Posterior vena cava (tissue), 2 donors: ENCODE measurements at places on chromosomes 5 and 9. TPM values are rescaled to one million over a fixed set of nuclear protein-coding genes. Genes with fewer than 3 reads are reported as not detected.

- DNase-seq, result no peak
Measured at GRCh38 chr5:88846434-88846833, 36.5 kb downstream of the MEF2C start.

- no peak for DNase-seq
Measured at GRCh38 chr9:16885931-16886330, 15.5 kb upstream of the BNC2 start.

Gene OCLN
- 1.9 TPM for total RNA-seq

Gene ADAMTS13
- 1.8 TPM for total RNA-seq

Gene CFAP157
- 0.14 TPM for total RNA-seq

- DNase-seq, result no peak
Measured at GRCh38 chr9:96149533-96150280, 152.3 kb downstream of the HSD17B3 start.

DNA sequence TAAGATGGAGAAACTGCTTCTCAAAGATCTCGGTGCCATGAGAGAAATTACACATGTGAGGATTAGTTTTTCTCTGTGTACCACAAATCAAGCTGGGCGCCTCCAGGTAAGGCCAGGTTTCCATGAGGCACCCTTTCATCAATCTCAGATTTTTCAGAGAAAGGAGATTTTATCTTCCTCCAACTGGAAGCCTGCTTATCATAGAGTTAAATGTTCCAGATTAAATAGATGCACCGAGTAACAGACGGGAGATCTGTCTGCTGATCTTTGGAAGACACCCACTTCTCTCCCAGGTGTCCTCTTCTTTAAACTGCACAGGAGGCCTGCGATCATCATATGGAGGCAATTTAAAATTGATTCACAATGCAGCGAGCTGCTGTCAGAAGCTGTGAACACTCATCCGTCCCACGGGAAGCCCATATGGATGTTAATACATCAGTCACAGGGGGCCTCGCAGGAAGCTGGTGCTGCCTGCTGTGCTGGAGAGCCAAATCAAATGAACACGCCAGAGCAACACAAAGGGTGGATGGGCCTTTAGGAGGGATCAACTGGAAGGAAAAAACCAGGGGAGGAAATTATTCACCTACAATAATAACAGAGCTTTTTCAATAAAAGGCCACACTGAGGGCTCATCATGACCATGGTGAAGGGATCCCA lies 93.3 kb downstream of the TLE1 start:
- DNase-seq, result no peak

DNA sequence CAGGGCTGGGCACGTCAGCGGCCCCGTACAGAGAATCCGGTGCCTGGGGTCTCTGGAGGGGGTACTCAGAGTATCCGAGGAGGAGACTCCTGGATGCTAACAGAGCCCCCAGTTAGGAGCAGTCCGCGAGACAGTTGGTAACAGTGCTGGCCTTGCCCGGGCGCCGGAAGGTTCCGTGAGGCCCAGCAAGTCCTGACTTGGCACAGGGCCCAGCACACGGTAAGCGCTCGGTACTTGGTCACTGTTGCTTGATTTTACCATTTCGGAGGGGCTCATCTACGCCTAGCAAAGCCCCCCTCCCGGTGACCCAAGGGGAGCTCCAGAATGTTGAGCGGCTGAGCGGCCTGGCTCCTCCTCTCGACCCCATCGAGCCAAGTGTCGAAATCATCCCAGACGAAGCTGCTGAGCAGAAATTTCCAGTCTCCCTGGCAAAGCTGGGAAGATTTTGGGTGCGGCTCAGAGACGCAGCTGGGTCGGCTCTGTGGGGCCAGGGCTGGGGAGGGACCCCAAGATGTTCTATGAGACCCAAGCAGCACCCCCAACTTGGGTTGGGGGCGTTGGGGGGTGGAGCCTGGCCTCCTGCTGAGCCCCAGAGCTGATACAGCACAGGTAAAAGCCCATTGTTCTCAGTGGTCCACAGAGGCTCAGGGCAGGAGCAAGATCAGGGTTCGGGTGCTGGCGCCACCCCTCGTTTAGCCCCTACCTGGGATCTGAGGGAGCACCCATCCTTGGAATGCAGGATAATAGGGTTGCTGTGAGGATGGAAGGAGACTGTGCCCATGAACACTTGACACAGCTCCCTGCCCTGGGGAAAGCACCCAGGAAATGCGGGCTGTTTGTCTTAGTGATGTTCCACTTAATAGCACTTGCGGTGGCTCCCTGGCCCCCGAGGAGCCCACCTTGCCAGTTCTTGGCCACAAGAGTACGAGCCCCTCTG lies 137.2 kb downstream of the C9orf50 start:
- peak; percentile 96 for DNase-seq

Gene MAPKAP1
- 56.1 TPM for total RNA-seq

Gene IGFBPL1
- total RNA-seq, result 2.7 TPM

Gene RANBP3L
- total RNA-seq, result 0.76 TPM

DNA sequence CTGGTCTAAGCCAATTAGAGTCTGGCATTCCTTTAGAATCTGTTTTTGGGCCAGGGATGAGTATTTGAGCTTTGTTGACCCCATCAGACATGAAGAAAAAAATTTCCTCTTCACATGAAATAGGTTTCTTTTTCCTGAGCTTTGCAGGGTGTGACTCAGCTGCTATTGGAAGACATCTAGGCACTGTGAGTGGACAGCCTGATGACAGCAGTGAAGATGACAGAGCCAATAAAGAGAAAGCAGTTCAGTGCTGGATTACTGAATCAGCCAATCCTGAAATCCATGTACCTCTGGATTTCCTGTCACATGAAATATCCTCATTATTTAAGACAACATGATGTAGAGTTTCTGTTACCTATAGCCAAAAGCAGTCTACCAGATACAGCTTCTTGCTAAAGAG lies 51.3 kb upstream of the GRIA1 start:
- DNase-seq, result no peak

DNA sequence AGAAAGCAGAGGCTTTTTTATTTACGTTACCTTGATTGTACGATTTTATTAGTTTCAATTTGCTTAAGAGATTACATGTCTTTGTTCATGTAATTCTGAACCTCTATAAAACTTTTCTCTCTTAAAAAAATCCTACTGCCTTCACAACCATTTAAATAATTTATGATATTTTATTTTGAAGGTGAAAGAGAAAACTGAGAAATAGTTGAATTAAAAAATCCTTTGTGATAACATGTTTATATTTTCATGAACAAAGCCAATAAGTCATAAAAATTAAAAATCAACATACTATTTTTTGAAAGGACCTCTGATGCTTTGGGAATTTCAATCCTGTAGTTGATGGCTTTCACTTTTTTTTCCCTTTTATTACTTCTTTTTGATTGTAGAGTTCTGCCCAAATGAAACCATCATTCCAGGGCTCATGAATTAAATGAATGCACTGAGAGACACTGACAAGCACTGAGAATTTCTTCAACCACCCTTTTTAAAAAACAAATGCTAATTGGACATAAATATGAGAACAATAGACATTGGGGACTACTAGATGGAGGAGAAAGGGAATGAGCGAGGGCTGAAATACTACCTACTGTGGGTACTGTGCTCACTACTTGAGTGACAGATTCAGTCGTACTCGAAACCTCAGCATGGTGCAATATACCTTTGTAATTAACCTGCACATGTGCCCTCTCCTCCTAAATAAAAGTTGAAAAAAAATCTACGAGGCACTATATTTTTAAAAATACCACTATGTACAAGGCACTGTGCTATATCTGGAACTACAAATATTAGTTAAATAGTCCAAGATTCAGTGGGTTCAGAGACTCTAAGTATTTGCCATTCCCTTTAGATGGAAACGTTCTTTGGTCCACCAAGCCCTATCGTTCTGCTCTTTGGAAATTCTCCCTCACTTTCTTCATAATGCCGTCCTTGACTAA lies 5.9 kb downstream of the CDKN2A start:
- DNase-seq, result no peak

Gene LYSMD3
- total RNA-seq, result 31.1 TPM

GRCh38 chr5:26239588-26239987 lies 798.8 kb downstream of the CDH9 start:
- no peak for DNase-seq

Gene SLC6A18
- total RNA-seq, result not detected

Gene COL27A1
- 6.7 TPM for total RNA-seq

Gene HSPA9
- 141 TPM for total RNA-seq

GRCh38 chr9:89801742-89802670 lies 197.2 kb downstream of the GADD45G start:
- DNase-seq, result peak; percentile 25

DNA sequence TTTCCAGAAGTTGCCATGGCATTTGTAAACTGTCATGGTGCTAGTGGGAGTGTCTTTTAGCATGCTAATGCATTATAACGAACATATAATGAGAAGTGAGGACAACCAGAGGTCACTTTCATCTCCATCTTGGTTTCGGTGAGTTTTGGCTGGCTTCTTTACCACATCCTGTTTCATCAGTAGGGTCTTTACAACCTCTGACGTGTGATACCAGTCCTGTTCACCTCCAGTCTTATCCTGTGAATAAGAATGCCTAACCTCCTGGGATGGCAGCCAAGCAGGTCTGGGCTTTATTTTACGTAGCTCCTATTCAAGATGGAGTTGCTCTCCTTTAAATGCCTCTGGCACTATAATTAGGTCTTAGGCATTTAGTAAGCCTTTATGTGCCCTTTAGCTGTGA lies 20.4 kb upstream of the RFK start:
- no peak for DNase-seq

GRCh38 chr5:77973253-77973609 lies 197.1 kb upstream of the TBCA start:
- DNase-seq, result no peak

- DNase-seq, result peak; percentile 84
Measured at GRCh38 chr5:75052192-75053053, at the start of gene GCNT4. Gene GCNT4, minus strand, starts transcription at chr5:75052558. Its CDS starts 22,521 bp downstream, at chr5:75030037.

- no peak for DNase-seq
Measured at GRCh38 chr5:84265130-84265529, 119.5 kb downstream of the EDIL3 start.

DNA sequence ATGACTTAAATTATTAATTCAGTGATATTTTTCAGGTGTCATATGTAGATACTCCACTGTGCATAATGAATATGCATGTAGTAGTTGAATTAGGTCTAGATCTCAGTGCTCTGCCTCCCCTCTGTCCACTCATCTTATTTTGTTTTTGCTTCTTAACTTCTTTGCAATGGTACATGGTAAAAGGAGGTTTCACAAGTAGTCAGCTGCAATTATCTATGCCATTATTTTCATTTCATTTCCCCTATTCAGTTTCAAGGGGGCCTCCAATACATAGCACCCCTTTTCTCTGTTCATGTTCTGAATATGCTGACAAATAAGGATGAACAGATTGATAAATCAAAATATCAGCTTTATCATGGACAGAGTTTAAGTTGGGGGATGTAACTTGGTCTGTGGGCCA lies 511.6 kb upstream of the ZNF608 start:
- DNase-seq, result no peak

- DNase-seq, result no peak
Measured at GRCh38 chr5:93163010-93163663, 417.9 kb downstream of the NR2F1-AS1 start.

GRCh38 chr9:114410910-114411309 lies 23.1 kb upstream of the AKNA start:
- no peak for DNase-seq

DNA sequence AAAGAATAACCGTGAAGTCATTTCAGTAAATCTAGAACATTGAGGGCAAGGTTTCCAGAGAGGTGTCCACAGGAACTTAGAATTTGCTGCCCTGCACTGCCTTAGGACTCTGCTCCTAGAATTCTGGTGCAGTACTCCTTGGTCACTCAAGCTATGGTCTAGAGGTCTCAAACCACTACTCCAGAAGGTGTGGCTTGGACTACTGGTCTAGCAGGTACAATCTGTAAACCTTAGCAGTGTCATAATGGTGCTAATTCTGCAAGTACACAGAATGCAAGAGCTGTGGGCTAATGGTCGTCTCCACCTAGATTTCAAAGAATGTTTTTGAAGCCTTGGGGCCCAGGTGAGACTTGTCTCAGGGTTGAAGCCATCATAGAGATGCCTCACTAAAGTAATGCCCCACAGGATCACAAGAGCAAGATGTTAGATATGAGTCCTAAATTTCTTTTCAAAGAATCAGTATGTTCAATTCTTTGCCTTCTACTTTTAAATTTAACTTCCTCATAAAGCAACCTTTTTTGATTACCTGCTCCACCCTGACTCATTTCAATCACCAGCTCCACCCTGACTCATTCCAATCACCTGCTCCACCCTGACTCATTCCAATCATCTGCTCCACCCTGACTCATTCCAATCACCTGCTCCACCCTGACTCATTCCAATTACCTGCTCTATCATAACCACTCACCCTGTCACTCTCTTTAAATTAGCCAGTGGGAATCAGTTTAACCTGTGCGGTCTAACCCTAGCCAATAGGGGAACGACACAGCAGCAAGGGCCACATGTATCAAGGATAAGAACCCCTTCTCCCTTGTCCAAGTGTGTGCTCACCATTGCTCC lies 1111.8 kb upstream of the ACO1 start:
- no peak for DNase-seq

Gene AMBP
- total RNA-seq, result 0.65 TPM

- DNase-seq, result no peak
Measured at GRCh38 chr9:1732670-1733069, 282.5 kb upstream of the SMARCA2 start.

DNA sequence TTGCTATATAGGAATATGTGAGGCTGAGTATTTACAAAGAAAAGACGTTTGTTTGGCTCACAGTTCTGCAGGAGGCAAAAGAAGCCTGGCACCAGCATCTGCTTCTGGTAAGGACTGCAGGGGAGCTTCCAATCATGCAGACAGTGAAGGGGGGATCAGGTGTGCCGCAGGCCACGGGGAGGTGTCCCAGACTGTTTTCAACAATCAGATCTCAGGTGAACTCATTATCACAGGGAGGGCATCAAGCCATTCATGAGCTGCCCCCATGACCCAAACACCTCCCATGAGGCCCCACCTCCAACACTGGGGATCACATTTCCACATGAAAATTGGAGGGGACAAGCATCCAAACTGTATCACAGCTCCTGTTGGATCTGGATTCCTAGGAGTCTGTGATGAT lies 30.4 kb upstream of the TRIM14 start:
- no peak for DNase-seq

DNA sequence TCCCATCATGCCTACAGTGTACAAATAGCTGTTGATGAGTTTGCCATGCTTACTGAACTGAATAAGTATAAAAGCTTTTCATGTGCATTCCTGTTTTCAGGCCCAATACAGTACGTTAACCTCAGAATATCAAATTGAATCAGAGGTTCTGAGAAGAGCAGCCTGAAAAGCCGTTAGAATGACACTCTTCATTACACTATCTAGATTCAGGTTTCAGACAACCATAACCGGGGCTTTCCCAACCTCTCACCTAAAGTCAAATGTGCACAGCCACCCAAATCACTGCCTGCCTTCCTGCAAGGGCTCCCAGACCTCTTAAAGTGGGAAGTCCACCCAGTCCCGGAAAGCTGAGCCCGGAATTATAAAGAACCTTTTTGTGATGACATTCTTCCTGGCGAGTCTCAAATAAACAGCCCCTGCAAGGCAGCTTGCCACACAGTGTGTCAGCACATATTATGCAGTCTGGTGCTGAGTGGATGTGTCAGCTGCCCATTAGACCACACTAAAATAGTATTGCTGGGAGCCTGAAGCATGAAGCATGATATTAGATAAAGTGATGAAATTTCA lies 245.8 kb downstream of the TLE4 start:
- no peak for DNase-seq

Gene PRRX2
- total RNA-seq, result 20.8 TPM

Gene DMRT3
- total RNA-seq, result not detected
